ENCODE measurements at places on chromosomes 1 and 21.
A peak's percentile ranks its signal among the peaks of the same experiment; 100 is the strongest.

- no peak for DNase-seq
Observed at GRCh38 chr1:62437273-62437940, 558 bp downstream of the USP1 start.

DNA sequence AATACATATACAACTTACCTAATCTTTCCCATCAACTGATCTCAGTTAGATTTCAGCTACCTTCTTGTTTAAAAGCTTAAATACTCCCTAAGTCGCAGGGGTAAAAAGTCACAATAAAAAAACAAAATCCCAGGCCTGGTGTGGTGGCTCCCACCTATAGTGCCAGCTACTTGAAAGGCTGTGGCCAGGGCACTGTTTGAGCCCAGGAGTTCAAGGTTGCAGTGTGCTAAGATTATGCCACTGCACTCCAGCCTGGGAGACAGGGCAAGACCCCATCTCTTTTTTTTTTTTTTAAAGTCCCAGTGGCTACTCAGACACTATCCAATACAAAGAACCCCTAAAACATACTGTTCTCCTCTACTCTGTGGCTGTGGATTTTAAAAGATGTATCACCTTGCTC lies 228.3 kb downstream of the DENND1B start:
- no peak for DNase-seq

DNA sequence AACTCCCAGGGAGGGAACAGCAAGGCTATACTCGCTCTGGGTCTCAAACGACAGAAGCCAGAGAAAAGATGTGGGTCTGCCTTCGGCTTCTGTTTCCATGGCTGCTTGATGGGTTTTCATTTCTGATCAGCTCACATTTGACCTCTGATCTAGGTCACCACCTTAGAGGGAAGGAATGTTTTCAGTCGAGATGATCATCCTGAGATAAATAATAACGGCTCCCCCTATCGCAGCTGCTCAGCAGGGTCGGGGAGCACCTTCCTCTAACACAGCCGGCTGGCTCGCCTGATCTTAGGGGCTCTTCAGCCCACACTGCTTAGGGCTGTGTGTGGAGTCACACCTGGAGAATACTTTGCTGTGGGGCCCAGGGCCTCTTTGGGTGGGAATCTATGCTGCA lies 53.1 kb upstream of the ZNF648 start:
- no peak for DNase-seq

DNA sequence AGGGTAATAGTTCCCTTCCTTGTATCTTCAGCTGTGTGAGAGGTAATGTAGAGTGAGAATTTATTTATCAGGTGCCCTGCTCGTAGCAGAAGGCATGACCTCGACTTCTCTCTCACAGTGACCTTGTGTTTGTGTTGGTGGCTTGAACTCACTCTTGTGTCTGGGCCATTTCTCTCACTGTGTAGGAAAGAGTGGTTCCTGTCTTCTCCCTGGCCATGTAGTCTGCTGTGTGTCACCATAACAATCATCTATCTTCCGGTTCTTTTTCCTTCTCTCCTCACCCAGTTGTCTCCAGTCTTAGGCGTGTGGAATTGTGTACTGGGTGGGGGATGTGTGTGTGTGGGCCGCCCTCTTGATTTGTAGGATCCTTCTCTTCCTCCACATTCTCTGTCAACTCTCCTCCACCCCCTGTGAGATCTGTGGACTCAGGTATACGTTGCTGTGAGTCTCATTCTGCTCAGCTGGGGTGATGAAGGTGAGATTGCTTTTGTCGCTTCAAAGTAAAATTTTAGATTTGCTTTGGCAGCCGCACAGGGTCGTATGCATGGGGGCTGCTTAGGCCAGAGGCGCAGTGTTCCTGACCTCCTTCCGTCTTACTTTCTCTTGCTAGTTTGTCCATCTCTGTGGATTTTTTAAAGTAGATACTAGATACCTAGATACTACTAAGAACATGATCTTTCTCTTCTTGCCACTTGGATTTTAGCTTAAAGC lies 31.6 kb downstream of the MAPKAPK2 start:
- no peak for DNase-seq

GRCh38 chr21:31255896-31256295 lies 88.2 kb downstream of the TIAM1 start:
- DNase-seq = peak; percentile 76

DNA sequence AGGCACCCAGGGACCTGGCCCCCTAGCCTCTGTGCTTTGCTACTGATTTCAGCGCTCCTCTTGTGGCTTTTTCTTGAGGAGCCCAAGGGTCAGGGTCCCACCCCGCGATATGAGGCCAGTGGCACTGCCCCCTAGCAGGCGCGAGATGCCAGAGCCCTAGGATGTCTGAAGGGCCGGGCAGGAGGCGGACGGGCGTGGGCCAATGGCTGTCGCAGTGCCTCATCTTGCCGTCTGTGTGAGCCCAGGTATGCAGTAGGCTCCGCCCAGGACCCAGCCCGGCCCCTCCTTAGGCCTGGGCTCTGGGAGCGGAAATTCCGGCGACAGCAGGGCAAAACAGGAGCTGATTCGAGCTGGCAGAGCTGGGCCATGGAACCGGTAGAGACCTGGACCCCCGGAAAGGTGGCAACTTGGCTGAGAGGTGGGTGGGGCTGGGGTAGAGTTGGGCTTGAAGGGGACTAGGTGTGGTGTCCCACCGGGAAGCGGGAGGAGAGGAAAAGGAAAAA lies at the start of gene CNKSR1:
TSS of gene CNKSR1 (plus strand) at position 310 of the 503 bp plus-strand sequence. CDS start at position 367, 57 bp downstream.
- DNase-seq = no peak

GRCh38 chr21:26732432-26733221 lies 112.6 kb downstream of the ADAMTS1 start:
- DNase-seq = peak; percentile 79

DNA sequence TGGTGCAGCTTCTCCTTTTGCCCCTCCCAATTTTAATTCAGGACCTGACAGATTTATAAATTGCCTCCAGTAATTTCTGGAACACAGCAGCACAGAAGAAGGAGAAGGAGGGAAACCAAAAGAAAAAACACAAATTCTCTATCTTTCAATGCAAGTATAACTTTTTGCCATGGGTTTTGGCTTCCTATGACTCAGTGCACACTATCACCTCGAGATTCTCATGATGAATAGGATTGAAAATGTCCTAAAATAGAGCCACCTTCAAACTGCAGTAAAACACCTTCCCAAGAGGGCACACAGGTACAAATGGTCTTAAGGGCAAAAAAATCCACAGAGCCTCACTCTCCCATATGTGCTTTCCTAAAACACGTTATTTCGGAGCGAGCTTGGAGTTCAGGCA lies 113.6 kb downstream of the HLCS start:
- no peak for DNase-seq

- DNase-seq = no peak
Observed at GRCh38 chr21:27513825-27514224, 546.9 kb upstream of the ADAMTS5 start.

DNA sequence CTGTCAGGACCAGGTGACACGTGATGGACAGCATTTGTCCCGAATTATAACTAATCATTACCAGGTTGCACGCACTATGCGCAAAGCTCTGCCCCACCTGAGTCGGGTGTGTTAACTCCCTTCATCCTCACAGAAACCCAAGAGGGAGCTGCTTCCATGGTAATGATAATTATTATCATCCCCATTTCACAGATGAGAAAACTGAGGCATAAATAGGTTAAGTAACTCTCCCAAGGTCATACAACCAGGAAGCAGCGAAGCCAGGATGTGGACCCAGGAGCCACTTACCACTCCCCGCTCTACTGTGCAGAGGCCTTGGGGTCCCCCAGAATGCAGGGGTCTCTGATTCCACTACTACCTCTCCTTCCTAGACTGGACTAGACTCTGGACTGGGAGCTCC lies 76.7 kb upstream of the TARDBP start:
- DNase-seq = no peak

DNA sequence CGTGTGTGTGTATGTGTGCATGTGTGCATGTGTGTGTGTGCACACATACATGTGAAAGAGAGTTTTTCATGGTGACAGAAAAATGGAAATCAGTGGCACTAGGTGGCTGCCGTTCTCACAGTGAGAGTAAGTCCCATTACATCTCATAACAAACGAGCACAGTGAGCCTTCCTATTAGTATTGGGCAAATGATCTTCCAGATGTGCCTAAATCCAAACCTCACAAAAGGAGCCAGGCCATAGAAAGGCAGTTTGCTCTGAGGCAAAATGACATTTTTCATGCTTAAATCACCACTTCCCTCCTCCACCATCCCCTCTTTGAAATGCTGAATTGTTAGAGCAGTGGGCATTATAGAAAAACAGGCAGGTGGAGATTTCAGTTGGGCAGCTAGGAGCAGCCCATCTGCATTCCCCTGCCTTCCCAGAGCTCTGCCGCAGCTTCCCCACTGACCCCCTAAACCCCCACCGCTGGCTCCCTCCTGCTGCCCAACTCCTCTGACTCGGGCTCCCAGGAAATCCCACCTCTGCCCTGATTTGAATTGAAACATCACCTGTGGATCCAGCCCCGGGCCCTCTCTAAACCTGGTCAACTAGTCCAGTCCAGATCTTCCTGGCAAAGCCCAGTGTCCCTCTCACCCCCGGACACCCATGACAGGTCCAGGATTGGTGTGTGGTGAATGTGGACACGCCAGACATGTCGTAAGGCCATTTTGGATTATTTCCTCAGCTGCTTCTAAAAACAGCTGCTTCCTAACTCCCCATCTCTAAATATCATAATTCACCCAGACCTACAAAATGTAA lies 190.5 kb downstream of the SEC16B start:
- DNase-seq = no peak

DNA sequence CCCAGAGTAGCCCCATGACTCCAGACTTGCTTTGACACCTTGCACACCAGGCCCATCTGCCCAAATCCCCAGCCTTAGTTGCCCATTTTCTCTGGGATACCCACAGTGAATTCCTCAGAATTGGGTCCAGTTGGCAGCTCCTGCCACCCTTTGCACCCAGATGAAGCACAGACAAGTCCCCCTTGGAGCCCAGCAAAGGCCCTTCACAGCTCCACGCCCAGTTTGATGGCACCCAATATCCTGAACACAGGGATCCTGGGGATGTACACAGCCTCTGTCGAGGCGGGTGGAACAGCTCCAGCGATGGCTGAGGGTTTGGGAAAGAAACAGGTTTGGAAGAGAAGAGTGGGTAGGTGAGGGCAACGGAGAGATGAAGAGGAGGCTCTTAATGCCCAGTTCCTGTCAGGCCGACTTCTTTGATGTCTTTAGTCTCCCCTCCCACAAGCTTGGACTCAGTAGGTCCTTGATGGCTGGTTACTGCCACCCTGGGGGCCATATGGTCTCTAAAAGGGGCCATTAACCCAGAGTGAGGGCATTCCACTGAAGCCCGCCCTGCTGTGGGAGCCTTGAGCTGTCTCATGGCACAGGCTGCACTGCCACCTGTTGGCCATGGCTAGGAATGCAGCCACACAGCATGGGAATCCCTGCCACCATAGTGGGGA lies 21.7 kb downstream of the TMEM53 start:
- peak; percentile 87 for DNase-seq

DNA sequence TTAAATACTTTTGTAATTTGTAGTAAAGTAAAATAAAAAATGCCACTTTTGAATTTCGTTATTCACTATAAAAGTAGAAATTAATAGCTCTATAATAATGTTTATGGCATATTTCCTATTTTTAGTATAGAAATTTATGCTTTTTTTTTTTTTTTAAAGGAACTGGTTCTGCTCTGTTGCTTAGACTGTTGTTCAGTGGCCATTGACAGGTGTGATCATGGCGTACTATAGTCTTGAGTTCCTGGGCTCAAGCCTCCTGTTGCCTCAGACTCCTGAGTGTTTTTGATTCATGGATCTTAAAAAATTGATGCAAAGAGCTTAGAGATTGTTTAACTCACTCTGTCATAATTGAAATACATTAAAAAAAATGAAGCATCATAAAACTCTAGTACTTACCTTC lies 53.6 kb downstream of the RPS6KC1 start:
- DNase-seq = no peak

DNA sequence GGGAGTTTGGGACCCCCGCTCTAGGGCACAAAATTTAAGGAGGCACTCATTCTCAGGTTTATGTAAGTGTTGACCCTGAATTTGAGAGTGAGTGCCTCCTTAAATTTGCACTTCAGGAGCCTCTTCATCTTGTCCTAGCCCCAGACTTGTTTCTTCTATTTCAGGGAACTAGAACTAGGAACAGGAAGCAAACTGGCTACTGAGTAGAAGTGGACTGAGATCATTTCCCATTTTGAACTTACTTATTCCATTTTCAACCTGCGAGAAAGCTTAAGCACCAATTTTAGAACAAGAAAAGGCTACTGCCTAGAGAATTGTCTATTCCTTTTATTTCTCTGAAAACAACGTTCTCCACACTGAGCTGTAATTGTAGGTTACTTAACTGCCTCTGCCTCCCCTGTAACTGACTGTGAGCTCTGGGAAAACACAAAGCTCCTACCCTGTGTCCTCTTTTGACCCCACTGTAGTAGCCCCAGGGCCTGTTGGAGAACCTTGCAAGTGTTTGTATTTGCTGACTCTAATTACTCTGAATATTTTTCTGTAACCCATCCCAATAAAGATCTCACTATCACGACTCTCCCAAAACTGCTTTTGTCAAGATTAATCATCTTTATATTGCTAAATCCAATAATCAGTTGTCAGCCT lies 2.5 kb downstream of the PPT1 start:
- DNase-seq = no peak

DNA sequence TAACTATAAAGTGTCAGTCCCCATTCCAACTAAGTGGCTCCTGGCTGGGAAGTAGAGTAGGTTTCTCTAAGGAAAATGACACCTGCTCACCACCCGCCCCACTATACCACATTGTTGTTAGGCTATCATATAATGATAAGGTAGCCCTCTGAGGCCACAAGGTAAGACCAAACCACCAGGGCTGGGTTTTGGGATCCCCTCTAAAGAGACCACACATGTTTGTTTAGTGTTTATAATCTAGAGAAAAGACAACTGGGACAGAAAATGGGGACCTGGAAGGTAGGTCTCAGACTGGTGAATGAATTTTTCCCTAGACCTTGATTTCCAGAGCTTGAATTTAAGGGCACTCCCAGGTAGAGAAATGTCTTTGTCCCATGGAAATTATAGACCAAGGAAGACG lies 15.2 kb downstream of the AKIRIN1 start:
- DNase-seq = no peak

- no peak for DNase-seq
Observed at GRCh38 chr1:16621300-16621658, 7.9 kb upstream of the NBPF1 start.

DNA sequence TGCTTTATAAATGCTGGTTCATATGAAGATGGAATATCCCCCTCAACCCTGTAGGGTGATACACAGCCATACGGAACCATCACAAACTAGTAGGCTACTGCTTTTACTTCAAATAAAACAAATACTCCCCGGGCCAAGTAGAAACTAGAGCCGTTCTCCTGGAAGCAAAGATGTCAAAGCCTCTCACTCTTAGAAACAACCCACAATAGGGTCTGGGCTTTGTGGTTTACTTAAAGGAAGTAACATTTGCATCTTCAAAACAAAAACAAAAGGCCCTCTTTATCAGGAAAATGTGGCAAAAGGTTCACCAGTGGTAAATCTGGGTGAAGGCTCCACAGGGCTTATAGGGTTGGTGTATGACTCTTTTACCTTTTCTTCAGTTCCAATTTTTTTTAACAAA lies 49.8 kb downstream of the HLCS start:
- DNase-seq = no peak

DNA sequence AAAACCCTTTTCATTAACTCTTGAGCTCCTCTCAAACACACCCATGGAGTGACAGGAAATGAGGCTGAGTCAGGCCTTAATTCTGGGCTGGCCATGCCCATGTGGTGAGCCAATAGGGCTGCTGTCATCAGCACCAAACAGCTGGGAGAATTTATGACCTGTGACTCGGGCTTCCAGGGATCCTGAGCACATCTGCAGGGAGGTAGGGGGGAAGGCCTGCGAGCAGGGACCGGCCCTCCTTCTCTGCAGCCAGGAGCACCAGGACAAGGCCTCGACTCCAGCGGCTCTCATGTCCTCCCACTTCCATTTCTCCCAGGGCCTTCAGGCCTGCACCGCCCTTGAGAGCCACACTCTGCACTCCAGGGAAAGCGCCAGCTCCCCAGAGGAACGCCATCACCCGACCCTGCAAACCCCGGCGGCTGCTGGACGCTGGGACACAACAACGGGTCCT lies 14.6 kb downstream of the RIPK4 start:
- peak; percentile 36 for DNase-seq
